Glomerular endothelial cell (primary cell): ENCODE measurements at places on chromosomes 7 and 10. TPM values are rescaled to one million over a fixed set of nuclear protein-coding genes. Genes with fewer than 3 reads are reported as not detected.

Gene MUC3A
- not detected in 2 replicates for total RNA-seq

Gene PRLHR
- not detected in 2 replicates for total RNA-seq

Gene COMTD1
- 20.8 and 22.8 TPM in 2 replicates for total RNA-seq

Gene OSBPL3
- 21.1 and 22.5 TPM in 2 replicates for total RNA-seq

Gene SCD
- total RNA-seq, result 140 and 142 TPM in 2 replicates

Gene PLAC9
- total RNA-seq, result 0.93 TPM in 1 of 2 replicates, not detected in the other

Gene SEMA3D
- 0.68 and 1.5 TPM in 2 replicates for total RNA-seq

Gene EBF3
- 2.0 TPM in 1 of 2 replicates, not detected in the other for total RNA-seq

Gene MRC1
- 10.6 and 23.8 TPM in 2 replicates for total RNA-seq

Gene PDK4
- total RNA-seq, result 2.2 and 8.7 TPM in 2 replicates

Gene OPN1SW
- not detected in 2 replicates for total RNA-seq

Gene KCNMA1
- 6.7 and 11.4 TPM in 2 replicates for total RNA-seq

Gene CNNM1
- 0.24 TPM in 1 of 2 replicates, not detected in the other for total RNA-seq

Gene CLRN3
- total RNA-seq, result not detected in 2 replicates

Gene ZNF503
- total RNA-seq, result 12.4 and 14.8 TPM in 2 replicates

Gene MDFIC
- 11.0 and 16.6 TPM in 2 replicates for total RNA-seq

Gene COMMD3
- 44.6 and 46.3 TPM in 2 replicates for total RNA-seq

Gene PPP1R9A
- total RNA-seq, result 4.6 and 7.0 TPM in 2 replicates
